Mesendoderm (in vitro differentiated cells): ENCODE measurements at places on chromosomes 1 and 21.

- DNase-seq = peak; percentile 56
Observed at GRCh38 chr1:197180252-197180878, 33.9 kb upstream of the ASPM start.

DNA sequence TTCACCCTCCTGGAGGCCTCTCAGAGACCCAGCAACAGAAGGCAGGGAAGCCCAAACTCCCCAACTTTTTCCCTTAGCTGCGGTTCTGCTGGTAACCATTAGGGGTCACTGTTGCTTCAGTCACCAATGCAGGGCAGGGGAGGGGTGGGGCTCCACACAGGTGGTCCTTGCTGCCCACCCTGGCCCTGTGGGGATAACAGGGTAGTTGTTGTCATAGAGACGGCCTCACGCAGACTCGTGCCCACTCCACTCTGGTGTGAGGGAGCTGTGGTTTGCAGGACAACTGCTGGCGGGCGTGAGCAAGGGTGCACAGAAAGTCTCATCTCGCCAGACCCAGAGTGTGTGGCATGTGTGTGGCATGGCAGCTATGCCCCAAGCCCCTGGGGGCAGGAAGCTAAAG is 19.9 kb downstream of the INSRR start:
- DNase-seq = peak; percentile 61

DNA sequence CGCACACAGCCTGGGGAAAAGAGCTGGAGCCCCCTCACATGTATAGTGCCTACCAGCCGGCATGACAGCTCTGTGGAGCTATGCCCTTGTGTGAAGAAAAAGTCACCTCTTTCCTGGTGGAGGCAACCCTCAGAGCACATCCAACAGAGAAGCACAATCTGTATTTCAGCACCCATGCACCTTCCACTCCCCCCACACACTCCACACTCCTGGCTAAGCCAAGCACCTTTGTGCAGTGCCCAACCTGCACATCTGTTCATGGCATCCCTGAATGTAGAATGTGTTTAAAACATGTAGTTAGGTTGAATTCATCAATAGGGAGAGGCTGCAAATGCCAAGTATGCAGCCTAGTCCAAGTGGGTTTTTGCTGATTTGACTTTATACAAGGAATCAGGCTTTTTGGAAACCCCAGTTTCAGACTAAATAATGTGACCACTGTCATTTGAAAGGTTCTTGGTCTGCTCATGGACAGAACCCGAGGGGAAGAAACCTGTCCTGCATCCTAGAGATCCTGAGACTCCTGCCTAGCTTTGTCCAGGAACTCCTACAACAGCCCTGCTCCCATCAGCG is 197.1 kb downstream of the TOMM20 start:
- DNase-seq = no peak

DNA sequence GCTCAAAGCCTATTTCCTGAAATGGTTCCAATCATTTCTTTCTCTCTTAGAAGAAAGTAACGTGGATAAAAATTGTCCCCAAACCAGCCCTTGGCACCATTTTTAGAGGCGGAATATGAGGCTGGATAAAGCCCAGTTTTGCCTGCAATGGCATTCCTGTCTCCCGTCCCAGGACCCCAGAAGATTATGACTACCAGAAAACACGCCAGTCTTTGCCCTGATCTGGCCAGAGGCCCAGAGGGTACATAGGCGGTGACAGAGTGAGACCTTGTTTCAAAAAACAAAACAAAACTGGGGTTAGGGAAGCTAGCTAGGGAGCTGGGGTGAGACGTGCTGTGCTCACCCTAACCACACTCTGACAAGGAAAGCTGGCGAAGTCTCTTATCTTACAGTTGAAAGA is at the start of gene AADACL4:
AADACL4 (plus strand) TSS at position 301 of the 400 bp plus-strand sequence. CDS start 462 bp downstream, outside the sequence.
- no peak for DNase-seq

DNA sequence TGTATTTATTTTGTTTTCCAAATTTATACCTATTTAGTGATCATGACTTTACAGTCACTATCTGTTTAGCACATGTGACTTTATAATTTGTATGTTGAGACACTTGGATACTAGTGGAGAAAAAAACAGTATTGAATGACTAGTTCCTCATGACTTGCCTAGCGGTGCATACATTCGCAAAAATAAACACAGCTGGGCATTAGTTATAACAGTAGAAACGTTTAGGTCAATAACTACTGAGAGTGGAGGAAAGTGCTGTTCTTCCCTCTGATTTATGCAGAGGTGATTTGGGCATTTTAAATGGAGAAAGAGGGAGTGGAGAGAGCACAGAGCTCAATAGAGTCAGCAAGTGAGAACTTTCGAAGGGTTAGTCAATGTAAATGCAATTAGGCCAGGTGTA is 1679.0 kb upstream of the B3GALT2 start:
- DNase-seq = no peak

- no peak for DNase-seq
Observed at GRCh38 chr1:227869279-227869842, 53.9 kb downstream of the PRSS38 start.

GRCh38 chr1:201681375-201681774 is 142.4 kb downstream of the NAV1 start:
- DNase-seq = no peak

- no peak for DNase-seq
Observed at GRCh38 chr1:25631750-25632485, 15.3 kb downstream of the MAN1C1 start.

DNA sequence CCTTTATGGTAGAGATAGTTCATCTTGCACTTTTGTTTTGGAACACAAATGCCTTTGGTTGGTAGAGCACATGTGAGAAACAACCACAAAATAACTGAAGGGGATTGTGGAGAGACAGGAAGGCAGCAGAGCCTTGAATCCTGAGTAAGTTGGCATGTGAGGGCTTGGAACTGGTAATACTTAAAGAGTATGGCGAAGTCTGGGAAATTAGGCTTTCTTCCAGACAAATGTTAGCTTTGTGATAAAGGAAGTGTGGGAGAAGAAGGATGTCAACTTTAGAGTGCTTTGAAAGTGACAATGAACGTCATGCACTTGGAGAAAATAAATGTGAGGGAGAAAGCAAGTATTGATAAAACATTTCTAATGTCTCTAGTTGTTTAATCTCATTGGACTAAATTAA is 476.3 kb upstream of the ZRANB2 start:
- DNase-seq = no peak

DNA sequence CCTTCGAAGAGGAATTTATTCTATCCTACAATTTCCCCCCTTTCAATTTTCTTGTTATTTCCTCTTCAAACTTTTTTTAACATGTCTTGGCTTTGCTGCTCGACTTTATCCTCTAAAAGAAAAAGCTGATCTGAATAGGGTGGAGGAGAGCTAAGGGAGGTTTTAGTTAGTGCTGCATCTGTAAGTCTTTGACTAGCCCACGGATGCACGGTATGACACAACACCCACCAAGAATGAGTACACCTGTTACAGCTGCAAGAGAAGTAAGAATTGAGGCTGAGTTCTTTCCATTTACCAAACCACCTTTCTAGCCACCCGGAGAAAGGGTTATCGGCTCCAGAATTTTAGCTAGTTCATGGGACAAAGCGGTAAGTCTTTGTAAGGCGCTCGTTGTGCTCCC is 23.8 kb downstream of the SCCPDH start:
- no peak for DNase-seq

GRCh38 chr1:230365723-230366307 is 60.3 kb downstream of the PGBD5 start:
- DNase-seq = peak; percentile 26

DNA sequence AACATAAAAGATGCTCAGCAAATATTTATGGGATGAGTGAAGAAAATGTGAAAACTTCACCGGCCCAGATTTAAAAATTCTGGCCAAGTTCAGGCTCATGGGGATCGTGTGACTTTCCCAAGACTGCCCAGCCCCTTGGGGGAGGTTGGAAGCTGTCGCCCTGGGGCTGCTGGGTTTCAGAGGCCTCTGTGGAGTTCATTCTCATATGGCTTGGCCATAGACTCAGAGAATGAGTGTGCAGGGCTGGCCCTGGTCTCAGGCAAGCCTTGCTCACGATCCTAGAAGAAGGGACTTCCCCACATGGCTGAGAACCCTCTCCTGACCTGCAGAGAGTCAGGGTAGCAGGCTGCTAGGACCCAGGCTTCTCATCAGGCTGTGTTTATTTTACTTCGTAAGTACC is 24.6 kb downstream of the PADI2 start:
- DNase-seq = no peak

- no peak for DNase-seq
Observed at GRCh38 chr1:77386276-77386675, 104.5 kb downstream of the AK5 start.

GRCh38 chr1:245052258-245052657 is 102.5 kb upstream of the KIF26B start:
- no peak for DNase-seq

- no peak for DNase-seq
Observed at GRCh38 chr1:176735201-176735600, 272.2 kb downstream of the PAPPA2 start.

DNA sequence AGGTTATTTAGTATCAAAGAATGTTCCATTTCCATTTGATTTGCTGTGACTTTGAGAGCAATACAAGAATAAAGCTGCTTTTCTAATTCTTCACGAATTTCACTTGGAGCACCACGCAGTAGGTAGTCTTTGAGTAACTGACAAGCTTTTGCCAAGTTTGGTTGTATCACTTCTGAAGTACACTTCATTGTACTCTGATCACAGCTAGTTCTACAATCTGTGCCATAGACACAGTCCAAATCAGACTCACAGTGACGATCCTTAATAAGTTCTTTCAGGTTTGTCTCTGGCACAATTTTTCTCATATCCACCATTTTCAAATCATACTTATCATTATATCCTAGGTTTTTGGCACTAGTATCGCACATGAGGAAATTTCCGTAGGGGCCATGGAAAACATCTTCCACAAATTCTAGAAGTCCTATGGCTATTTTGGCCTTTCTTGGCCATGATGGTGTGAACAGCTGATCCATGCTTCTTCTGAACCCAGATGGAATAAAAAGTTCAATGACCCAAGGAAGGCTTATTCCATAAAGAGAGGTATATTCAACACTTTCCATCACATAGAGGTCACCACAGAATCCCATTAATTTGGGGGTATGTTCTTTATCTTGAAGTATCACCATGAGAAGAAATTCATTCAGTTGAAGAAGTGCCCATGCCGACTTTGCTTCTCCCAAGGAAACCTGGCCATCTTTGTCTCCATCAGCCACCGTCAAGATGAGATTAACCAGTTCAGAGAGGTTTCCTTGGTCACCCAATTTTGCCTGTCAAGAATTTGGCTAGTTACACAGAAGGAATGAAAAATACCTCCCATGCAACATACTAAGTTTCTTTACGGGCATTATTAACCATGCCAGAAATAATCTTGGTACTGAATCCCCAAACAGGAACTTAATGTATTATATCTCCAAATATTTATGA is 11.9 kb downstream of the RPL5 start:
- no peak for DNase-seq

DNA sequence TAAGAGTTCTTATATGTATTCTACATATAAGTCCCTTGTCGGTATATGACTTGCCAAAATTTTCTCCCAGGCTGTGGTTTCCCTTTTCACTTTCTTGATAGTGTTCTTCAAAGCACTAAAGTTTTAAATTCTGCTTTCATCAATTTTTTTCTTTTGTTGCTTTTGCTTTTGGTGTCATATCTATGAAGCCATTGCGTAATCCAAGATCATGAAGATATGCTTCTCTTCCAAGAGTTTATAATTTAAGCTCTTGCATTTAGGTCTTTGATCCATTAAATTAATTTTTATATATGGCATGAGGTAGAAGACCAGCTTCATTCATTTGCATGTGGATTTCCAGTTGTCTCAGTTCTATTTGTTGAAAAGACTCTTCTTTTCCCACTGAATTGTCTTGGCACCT is 22.2 kb downstream of the DESI2 start:
- DNase-seq = no peak

DNA sequence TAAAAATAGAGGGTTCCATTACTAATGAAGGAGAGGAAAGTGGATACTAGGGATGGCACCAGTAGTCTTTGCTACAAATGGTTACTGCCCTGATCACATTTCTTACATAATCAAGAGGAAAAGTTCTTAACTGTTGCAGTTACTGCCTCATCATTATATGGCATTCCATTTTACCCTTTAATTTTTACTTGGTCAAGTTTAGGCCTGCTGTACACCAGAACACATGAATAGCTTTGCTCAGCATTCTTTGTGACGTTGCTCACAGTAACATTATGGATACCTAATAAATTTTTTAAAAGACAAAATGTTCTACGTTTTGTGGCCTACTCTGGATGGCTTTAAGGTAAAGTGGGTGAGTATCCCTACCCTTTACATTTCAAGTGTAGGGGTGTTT is 38.6 kb upstream of the CR1L start:
- DNase-seq = no peak

DNA sequence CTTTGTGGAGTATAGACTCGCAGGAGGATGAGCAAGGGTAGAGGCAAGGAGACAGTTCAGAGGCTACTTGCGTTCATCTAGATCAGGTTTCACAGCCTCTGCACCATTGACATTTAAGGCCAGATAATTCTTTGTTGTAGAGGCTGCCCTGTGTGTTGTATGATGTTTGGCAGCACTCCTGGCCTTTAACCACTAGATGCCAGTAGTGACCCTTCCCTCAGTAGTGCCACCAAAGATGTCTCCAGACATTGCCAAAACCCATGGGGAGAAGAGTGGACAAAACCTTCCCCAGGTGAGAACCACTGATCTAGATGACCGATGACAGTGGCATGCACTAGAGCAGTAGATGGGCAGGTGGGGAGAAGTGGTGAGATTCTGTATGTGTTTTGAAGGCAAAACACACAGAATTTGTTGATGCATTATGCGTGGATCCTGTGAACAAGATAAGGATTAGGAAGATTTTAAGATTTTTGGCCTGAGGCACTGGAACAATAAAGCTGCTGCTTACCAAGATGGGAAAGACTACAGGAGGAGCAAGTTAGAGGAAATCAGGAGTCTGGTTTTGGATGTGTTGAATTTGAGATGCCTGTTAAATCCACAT is 9.9 kb upstream of the COG2 start:
- DNase-seq = peak; percentile 83

DNA sequence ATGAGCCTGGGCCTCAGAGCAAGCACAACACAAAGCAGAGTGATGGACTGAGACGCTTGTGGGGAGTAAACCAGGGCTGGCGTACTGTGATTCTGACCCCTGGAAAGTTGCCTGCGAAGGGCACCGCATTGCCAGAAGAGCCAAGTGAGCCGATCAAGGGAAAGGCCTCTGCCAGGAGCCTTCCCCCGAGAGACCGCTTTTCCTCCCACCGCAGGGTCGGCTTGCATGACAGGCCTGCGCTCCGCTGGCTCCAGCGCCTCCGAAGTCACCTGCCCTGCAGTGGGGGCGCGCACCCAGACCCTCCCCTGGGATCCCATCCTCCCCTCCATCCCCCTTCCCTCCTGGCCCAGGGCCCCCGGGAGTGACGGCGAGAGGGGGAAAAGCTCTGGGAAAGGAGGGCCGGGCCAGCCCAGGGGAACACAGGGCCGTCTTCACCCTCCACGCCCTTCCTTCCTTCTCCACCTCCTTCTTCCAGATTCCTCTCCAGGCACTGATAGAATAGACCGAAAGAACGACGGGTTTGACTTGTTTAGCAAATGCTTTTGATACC is 165.0 kb downstream of the TRIM33 start:
- DNase-seq = peak; percentile 60

GRCh38 chr1:219173434-219173757 is 282 bp upstream of the LYPLAL1 start:
- no peak for DNase-seq
